Left renal cortex interstitium (tissue), 4 donors: ENCODE measurements at places on chromosomes 5 and 9.

DNA sequence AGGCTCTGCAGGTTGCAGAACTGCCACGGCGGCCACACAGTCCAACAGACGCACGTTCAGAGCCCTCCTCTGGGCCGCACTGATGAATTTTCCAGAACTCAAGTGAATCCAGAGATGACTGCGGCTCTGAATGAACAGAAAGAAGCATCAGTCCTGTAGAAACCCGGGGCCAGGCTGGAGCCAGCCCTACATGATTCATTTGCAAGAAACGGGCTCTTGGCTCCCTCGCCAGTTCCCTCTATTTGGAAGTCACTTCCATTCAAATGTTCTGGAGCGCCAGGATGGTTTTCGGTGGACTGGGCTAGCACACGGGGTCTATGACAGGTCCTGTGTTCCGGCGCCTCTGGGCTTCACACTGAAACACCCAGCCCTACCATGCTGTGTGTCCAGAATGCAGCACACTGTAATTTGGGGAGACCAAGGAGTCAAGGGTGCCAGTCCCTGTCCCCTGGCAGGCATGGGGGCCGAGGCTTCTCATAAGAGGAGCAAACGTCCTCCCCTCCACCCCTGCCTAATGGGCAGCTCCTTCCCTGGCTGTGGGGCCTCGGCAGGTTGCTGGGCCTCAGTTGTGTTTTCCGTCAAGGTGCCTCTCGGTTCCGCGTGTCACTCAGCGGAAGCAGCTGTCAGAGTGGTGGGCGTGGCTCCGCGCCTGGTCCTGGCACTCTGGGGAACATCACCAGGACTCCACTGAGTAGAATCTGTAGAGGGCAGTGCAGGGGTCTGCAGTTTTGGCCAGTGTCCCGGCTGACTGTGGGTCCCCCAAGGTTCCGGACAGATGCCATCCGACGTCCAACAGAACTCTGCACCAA lies 18.1 kb upstream of the COL5A1 start:
- DNase-seq: no peak

DNA sequence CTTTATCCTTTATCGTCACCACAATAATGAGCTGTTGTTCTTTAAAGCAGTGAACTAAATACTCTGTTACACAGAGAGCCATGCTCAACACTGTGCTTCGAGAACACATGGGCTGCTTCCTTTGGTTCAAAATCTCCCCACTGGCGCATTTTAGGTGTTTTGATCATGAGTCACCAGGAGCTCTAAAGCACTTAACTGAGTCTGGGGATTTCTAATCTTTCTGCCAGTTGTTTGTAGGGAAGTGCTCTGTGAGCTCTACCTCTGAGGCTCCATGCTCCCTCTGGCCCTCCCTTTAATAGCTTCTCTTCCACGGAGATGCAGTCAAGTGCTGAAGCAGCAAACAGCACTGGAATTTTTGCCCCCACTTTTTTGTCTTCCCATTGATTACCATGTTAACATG lies 17.0 kb downstream of the ERAP2 start:
- DNase-seq: no peak

DNA sequence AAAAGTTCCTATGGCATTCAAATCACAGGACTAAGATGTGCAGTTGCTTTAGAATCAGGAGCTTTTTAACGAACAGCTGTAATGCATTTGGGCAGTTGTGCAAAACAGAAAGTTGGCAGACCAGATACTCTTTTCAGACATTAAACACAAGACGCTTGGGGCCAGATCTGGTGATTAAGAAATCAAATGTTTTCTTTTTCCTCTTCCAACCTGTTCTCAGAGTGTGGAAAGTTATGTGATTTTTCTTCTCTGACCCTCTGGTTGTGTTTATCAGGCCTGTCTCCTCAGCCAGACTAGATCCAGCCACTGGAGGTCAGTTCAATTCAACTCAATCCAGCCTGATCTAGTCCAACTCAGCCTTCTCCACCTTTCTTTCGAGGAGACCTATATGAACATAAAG lies 298.5 kb upstream of the PCSK5 start:
- no peak for DNase-seq

- DNase-seq: no peak
These were observed 54.8 kb upstream of the SGCD start for GRCh38 chr5:156272139-156272538.

DNA sequence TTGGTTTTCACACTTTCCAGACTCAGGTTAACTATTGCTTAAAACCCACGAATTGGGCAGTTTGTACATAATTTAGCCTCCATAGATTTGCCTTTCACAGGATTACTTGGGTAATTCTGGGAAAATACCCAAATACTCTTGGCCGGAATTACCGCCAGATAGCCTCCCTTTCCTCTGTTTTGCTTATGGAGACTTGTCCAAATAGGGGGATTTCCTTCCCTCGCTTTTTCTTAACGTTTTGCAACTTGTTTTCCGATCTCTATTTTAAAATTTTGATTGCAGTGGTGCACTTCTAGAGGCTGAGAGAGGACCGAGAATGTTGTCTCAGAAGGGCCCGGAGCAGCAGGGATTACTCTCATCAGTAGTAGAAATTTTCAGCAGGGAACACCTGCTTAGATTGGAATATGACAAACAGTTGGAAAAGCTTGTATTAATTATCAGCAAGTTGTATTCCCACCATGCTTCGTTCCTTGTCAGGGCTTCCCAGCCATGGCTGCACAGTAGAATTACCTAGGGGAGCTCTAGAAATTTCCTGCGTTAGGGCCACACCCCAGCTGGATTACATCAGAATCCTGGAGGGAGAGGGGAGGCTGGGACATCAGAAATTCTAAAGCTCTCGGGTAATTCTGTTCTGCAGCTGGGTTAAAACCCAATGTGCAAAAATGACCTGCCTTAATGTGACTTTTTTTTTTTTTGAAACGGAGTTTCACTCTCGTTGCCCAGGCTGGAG lies 329.1 kb downstream of the SH3GL2 start:
- no peak for DNase-seq

- no peak for DNase-seq
These were observed 233.8 kb upstream of the TMEM161B start for GRCh38 chr5:88502179-88503040.

DNA sequence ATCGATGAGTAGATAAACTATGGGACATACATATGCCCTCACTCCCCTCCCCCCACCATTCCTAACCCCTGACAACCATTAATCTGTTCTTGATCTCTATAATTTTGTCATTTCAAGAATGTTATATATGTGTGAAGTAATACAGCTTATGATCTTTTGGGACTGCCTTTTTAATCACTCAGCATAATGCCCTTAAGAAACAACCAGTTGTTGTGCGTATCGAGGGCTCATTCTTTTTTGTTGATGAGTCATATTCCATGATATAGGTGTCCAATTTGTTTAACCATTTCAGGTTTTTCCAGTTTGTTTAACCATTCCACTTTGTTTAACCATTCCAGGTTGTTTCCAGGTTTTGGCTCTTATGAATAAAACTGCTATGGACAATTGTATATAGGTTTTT lies 75.6 kb downstream of the ARHGEF28 start:
- no peak for DNase-seq

GRCh38 chr5:179779826-179780225 lies 14.0 kb upstream of the LTC4S start:
- no peak for DNase-seq

- no peak for DNase-seq
These were observed 517.5 kb upstream of the FAM174A start for GRCh38 chr5:100017520-100018262.

DNA sequence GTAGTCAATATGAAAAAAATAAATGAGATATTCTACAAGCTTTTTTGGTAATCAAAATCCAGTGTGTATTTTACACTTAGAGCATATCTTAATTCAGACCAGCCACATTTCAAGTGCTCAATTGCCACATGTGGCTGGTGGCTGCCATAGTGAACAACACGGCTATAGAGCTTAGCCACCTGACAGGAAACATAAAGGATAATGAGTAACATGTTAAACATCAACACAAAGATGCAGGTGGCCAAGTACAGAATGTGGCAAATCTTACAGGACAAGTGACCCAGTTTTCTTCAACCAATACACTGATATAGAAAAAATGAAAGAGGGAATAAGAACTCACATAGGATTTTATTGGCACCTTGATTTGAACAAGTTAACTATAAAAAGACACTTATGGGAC lies 61.4 kb downstream of the KIF24 start:
- DNase-seq: no peak

DNA sequence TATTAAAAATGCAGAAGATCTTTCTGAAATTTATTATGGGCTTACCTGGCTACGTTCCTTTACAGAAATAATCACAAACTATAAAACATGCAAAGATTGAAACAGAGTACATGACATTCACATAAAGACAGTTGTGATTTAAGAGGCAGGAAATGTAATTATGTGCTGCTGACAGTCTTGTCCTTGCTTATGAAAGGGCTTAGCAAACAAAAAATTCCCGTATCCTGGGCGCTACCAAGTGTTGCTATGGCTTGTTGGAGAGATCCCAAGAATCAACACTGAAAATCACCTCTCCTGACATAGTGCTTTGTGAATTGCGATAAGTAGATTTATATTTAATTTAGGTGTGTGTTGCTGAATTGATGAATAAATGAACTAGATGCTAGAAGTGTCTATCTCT lies 352.5 kb upstream of the C9orf72 start:
- no peak for DNase-seq

- DNase-seq: no peak
These were observed 5.1 kb upstream of the WWC1 start for GRCh38 chr5:168286386-168286785.

DNA sequence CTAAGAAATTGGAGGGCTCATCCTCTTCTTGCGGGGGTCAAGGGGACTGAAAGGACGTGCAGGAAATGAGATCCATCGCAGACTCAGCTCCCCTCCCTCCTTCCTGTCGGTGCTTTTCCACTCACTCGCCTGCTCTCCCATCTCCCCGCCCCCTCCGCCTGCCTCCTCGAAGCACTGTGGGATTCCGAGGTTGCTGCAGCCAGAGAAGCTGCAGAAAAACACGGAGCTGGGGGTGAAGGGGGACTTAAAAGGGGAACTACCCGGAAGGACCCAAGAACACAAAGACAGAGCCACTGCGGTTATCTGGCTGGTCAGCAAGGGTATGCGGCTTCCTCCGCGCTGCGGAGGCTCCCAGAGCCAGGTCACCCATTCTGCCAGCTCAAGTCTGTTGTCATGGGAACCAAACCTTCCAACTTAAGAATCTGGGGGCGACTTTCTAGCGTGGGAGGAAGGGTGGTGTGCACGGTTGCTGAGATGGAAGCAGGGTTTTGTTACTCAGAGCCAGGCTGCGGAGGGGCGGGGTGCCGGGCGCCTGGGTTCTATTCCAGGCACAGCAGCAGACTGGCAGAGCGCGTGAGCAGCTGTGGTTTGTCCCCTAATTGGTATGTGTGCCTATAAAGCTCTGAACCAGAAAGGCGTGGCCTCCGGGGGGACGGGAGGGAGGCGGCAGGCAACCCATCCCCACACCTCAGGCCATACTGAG lies 24.9 kb downstream of the PCDHGC5 start:
- DNase-seq: no peak

- DNase-seq: no peak
These were observed 49.9 kb downstream of the ISL1 start for GRCh38 chr5:51433052-51433710.

GRCh38 chr9:38039090-38039906 lies 29.7 kb downstream of the SHB start:
- no peak for DNase-seq

DNA sequence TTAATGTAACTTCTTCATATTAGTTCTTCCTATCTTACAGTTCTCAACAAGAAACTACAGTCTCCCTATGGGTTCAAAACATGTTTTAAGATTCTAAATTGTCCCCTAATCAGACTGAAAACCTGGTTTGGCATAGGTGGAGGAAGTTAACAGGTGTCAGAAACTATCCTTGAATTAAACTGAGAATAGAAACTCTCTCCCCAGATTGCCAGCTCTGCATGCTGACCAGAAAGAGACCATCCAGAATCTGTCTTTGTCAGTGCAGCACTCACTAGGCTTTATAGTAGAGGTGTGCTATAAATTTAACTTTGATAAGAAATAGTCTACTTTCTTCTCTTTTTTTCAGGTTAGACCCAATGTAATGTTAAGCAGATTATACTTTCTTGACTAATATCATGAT lies 63.8 kb downstream of the BNC2 start:
- DNase-seq: no peak

DNA sequence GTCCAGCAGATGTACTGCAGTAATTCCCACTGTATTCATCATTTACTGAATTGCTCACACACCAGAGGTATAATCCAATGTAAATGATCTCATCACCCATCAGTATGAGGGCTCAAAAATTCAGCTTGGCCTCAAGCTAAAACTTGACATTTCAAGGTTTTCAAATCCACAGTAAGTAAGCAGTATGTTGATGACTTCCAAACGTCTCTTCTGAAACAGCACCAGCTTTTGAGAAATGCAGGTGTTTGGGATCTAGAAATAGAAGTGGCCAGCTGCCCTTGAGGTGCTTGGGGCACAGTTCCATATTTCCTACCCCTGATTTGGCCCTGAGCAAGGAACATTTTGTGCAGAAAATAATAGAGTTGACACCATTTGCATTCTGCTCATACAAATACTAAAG lies 388.0 kb upstream of the TUSC1 start:
- no peak for DNase-seq

- DNase-seq: no peak
These were observed 15.0 kb downstream of the TENT4A start for GRCh38 chr5:6728011-6728794.

- DNase-seq: no peak
These were observed 163.6 kb upstream of the PRLR start for GRCh38 chr5:35393901-35394300.

GRCh38 chr5:90000351-90000750 lies 409.2 kb downstream of the CETN3 start:
- DNase-seq: no peak

- no peak for DNase-seq
These were observed 62.0 kb downstream of the BHMT start for GRCh38 chr5:79173626-79174025.

- DNase-seq: no peak
These were observed 97.9 kb downstream of the MVB12B start for GRCh38 chr9:126424511-126424910.

DNA sequence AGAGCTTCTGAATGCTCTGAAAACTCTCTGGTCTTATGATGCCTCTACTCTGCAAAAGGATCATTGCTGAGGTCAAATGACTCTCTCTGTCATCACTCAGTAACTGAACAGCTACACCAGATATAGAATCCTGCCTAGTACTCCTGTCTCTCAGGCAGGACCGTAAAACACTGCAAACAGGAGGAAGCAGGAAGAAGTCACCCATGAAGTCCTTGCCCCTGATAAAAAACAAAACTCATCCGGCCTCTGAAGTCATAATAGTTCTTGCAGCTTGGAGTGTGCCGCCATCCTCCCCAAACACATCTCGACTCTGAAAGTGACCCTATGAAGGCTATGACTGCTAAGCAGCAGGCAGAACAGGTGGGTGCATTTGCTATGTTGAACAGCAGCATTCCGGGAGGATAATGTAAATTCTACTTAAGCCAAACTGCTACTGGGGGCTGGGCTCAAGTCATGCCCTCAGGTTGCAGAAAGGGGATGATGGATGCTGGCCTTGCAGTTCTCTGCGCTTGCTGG lies 81.9 kb upstream of the FAM169A start:
- no peak for DNase-seq
